Activated T-helper 17 cell treated with anti-CD3 and anti-CD28 coated beads, Interleukin-2, amount 50 U/mL, for 72 hours (primary cell): ENCODE measurements at places on chromosomes 7 and 10. TPM values are rescaled to one million over a fixed set of nuclear protein-coding genes. Genes with fewer than 3 reads are reported as not detected.

CFAP46 gene
- not detected for total RNA-seq

INSYN2A gene
- not detected for total RNA-seq

PIK3CG gene
- 25.7 TPM for total RNA-seq

GALNT17 gene
- total RNA-seq, result not detected

SCD gene
- 160 TPM for total RNA-seq

NXPH1 gene
- not detected for total RNA-seq

ACSL5 gene
- total RNA-seq, result 71.9 TPM

FRMPD2 gene
- total RNA-seq, result not detected

SH2D4B gene
- 0.11 TPM for total RNA-seq

HTR5A gene
- not detected for total RNA-seq

CALML5 gene
- total RNA-seq, result not detected

HOXA7 gene
- not detected for total RNA-seq

MKX gene
- not detected for total RNA-seq

PAOX gene
- 3.0 TPM for total RNA-seq

JAZF1 gene
- total RNA-seq, result 5.6 TPM

NCF1 gene
- 2.2 TPM for total RNA-seq

TMEM270 gene
- not detected for total RNA-seq

PIK3AP1 gene
- total RNA-seq, result 4.3 TPM

ZNF488 gene
- 0.11 TPM for total RNA-seq

VPS37D gene
- total RNA-seq, result 0.15 TPM

NEUROD6 gene
- total RNA-seq, result not detected

NAT16 gene
- not detected for total RNA-seq

NYAP1 gene
- 0.15 TPM for total RNA-seq

WAPL gene
- 51.5 TPM for total RNA-seq

PAPOLB gene
- not detected for total RNA-seq

IL6 gene
- 1.0 TPM for total RNA-seq

STOX1 gene
- 0.21 TPM for total RNA-seq

LLCFC1 gene
- not detected for total RNA-seq

ADCYAP1R1 gene
- not detected for total RNA-seq

ELMO1 gene
- 106 TPM for total RNA-seq

ABCC2 gene
- 2.4 TPM for total RNA-seq

UCMA gene
- total RNA-seq, result not detected

MARVELD1 gene
- total RNA-seq, result 2.0 TPM

SORCS1 gene
- not detected for total RNA-seq

TFEC gene
- 0.05 TPM for total RNA-seq

ITIH5 gene
- total RNA-seq, result not detected

RELN gene
- not detected for total RNA-seq

GPNMB gene
- total RNA-seq, result 1.3 TPM

PLAC9 gene
- not detected for total RNA-seq

CPVL gene
- total RNA-seq, result not detected

IFIT1B gene
- total RNA-seq, result not detected

SYNPO2L gene
- not detected for total RNA-seq

TRIP6 gene
- total RNA-seq, result 43.5 TPM

CCNJ gene
- 7.9 TPM for total RNA-seq

PROSER2 gene
- 1.6 TPM for total RNA-seq

PRPS1L1 gene
- not detected for total RNA-seq

PTF1A gene
- not detected for total RNA-seq

AKR1C1 gene
- total RNA-seq, result 0.32 TPM

KDM7A gene
- 48.7 TPM for total RNA-seq
